Activated T-cell treated with anti-CD3 and anti-CD28 coated beads, Interleukin-2, amount 50 U/mL, for 72 hours (primary cell): ENCODE measurements at places on chromosomes 13 and 19. TPM values are rescaled to one million over a fixed set of nuclear protein-coding genes. Genes with fewer than 3 reads are reported as not detected.

The PRSS57 gene
- total RNA-seq = not detected

The ATXN8OS gene
- total RNA-seq = not detected

The C19orf73 gene
- 2.9 TPM for total RNA-seq

DNA sequence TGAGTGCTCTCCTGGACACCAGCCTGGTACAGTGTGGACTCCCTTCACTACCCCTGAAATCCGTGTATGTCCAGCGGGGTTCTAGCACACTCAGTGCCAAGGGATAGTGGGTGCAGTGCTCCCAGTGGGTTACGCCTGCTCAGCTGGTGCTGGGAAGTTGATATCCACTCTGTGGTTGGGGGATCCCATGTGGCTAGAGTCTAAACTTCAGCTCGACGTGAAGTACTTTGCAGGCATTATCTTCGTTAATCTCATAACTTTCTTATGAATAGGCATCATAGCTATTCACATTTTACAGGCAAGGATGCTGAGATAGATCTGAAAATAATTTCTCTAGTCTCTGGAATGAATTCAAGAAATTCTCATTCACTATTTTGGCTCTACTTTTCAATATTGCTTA lies 433.2 kb upstream of the HTR2A start:
- no peak for DNase-seq

DNA sequence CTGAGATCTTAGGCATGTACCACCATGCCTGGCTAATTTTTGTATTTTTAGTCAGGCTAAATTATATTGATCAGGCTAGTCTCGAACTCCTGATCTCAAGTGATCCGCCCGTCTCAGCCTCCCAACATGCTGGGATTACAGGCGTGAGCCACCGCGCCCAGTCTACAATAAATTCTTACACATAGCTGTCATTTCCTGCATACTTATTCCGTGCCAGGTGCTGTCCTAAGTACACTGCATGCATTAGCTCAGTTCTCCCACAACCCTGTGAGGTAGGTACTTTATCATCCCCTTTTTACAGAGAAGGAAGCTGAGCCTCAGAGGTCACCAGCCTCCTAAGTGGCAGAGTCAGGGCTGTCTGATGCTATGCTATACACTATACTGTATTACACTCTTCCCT lies 7.2 kb upstream of the RHPN2 start:
- DNase-seq = no peak

DNA sequence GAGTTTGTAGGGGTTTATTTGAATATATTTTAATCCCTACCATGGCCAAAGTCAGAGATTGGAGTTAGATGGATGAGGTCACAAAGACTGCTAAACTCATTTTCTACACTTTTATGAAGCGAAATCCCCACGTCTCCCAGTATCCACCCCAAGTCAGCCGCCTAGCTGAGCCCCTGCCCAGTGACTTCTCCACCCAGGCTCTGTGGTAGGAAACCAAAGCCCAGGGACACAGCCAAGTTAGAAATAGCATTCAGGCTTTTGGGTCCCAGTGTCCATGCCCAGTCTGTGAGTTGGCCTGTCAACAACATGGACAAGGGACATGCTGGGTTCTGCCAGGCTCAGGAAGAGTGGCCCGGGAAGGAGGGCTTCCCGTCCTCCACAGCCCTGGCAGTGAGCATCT lies 474.0 kb downstream of the FOXO1 start:
- DNase-seq = no peak

DNA sequence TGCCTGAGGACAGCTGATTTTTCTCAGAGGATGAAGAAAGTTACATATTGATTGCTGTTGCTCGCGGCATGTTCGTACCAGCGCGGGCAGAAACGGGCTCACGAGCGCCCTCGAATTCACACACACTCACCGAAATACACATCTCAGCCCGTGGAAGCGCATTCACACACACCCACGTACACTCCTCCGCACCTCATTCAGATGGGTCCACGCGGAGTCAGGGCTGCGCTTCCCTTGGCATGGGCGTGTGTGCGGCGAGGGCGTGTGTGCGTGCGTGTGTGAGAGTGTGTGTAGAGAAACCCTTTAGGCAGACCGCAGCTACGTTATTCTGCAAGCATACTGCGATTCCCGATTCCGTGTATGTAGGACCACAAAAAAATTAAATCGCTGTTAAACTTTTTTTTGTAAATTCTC lies 2.1 kb upstream of the PCDH17 start:
- DNase-seq = no peak

DNA sequence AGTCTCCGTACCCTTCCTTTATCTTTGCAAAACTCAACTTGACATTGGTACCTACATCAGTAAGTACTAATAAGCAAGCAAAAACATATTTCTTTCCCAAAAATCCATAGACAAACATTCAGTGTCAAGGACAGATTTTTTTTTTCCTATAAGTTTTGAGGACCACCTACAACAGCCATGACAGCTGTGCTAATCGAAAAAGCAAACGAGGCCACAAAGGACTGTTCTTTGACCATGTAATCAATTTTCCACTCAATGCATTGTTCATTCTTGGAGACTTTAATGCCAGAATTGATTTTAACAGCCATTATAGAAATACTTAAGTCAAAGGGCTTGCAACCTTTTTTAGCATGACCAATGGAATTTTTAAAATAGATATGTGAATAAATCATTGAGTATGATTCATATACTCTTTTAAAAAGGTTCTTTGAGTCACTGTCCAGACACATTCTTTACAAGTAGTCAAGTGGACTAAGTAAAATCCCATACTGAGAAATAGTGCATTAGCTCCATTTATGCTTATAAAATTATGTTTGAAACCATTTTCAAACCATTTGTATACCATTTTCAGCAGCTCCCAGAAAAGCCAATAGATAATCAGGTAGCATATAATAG lies 323.9 kb downstream of the MZT1 start:
- DNase-seq = no peak

DNA sequence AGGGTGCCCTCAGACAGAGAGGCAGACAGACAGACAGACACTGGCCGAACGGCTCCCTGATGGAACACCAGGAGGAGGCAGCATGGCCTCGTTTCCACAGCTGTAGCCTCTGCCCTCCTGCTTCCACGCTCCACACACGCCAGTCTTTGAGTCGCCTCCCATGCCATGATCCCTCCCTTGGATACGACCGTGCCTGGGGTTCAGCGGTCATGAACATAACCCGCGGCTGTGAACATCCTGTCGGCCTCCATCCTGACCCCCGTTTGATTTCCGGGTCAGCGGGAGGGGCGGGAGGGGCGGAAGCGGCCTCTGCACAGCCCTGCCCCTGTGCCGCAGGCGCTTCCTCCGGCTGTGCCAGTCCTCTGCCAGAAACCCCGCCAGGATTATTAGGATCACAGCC lies 23.4 kb downstream of the GP6 start:
- DNase-seq = peak; percentile 11

- DNase-seq = no peak
Measured at GRCh38 chr19:5183616-5184015, 157.0 kb downstream of the PTPRS start.

DNA sequence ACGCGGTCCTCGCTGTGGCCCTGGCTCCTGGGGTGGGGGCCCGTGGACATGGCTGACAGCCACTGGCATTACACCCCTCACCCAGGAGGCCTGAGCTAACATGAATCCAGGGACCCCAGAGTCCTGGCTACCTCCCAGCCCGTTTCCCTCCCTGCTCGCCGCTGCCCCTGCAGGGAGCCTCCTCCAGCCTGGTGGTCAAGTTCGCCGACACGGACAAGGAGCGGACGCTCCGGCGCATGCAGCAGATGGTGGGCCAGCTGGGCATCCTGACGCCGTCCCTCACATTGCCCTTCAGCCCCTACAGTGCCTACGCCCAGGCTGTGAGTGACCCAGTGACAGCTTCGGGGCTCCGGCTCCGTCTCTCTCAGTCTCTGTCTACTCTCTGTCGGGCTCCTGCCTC lies 56.6 kb downstream of the CELF5 start:
- no peak for DNase-seq

DNA sequence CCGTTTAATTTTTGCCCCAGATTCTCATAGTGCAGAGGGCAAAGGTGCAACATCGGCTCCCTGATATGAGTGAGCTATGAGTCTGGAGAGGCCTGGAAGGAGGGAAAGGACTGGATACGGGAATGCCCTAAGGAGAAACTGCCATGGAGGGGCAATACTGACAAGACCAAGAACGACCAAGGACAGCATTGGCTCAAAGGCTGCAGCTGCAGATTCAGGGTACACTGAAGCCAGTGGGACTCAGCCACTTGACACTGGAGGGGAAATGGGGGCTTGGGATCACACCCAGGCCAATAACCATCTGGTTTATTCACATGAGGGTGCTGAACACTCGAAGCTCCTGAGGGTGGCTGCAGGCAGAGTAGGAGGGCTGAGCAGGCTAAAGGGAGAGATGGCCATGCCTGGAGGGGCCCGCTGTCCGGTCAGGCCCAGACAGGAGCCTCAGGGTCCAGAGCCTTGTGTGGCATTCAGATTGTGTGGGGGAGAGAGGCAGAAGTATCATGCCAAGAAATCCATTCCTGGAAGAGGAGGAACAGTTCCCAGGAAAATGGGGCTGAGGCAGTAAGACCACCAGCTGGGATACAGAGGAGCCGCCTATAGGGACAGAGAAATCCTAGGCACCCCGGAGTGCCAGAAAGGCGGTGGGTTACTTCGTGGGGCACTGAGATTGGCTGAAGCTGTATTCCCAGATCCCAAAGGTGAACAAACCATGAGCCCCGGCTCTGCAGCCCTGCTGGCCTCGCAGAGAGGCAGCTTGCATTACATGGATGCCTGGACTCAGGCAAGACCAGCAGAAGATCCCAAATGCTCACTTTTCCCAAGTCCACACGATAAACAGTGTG lies 20.7 kb downstream of the COL4A1 start:
- no peak for DNase-seq

DNA sequence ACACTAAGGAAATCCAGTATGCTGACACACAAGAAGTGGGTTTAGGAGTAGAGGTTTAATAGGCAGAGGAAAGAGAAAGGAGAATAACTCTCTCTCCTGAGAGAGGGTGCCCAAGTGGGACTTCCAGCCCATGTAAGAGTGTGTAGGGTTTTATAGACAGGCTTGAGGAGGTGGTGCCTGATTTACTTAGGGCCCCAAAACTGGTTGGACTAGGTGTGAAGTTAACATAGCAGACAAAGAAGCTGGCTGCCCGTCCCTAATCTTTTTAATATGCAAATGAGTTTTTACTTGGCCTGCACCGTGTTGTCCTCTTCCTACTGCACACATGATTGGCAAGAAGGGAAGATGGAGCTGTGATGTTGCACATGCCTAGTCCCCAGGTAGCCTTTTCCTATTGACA lies 752.5 kb upstream of the SLITRK5 start:
- DNase-seq = no peak

DNA sequence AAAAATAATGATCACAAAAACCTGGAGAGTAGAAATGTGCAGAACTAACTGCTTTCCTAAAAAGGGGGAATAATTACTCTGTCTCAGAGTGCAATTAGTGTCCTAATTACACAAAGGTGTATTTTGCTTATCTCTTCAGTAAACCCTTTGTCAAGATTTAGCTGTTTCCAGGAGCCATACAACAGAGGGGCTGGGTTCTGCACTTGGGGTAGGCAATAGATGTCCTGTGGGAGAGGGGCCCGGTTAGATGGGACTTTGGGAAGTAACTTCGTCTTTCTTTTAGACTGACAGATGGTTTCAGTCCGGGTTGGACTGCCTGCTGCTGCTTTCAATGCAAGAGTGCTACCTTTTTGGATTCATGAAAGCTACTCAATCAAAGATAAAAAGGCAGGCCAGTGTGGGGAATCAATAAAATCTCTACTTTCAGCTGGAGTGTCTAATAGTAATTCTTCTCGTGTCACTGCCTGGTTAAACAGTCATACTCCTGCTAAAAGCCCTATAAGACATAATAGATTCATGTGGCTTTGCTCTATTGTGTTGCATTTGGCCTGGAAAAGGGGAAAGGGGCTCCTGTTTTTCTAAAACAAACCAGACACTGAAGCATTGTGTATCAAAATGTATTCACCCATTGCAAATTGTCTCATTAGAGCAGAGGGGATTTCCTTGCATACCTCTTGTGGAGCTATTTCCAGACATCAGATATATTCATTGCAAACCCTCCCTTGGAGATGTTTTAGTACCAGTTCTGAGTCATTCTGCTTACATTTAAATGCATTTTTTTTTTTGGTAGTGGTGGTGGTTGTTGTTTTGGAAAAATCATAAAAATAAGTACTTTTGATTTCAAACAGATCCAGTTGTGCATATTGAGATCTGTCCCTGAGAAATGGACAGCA lies 83.3 kb upstream of the PCDH8 start:
- DNase-seq = no peak

DNA sequence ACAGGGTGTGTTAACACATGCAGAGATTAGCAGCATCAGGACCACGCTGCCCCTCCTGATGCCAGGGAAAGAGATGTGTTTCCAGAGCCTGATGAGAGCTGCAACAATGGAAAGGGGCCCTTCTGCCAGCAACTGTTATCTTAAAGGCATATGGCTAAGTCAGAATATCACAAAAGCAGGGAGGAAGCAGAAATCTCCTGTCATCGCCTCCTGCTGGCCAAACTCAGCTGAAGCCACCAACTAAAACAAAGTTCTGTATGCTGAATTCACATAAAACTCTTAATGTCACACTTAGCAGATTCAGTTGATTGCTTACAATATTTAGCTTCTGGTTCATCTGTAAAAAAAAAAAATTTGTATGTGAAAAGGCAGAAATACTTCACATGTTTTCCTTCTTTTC lies 178.2 kb downstream of the GPC5 start:
- DNase-seq = no peak

- DNase-seq = no peak
Measured at GRCh38 chr13:21971662-21972621, 301.1 kb downstream of the FGF9 start.

DNA sequence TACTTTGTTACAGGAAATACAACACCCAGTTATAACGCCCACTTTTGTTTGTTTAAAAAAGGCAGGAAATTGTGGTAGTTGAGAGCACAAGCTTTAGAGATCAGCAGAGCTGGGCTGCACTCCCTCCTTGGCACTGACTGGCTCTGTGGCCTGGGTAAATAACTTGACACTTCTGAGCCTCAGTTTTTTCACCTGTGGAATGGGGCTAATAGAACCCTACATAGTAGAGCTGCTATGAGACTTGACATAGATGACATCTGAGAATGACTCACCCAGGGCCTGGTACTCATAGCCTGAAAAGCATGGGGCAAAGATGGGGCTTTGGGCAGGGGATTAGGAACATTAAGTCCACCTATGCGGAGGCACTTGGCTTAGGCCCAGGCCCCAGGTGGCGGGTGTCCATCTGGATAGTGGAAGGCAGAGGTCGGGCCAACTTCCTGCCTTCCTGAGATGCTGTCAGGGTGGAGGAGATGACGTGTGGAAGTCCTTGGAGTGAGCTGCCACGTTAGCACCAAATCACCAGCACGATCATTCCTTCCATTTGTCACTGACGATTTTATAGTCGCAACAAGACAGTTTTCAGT lies 159.1 kb downstream of the KATNAL1 start:
- DNase-seq = peak; percentile 34
